Fibroblast of the aortic adventitia (primary cell): ENCODE measurements at places on chromosomes 1 and 21. TPM values are rescaled to one million over a fixed set of nuclear protein-coding genes. Genes with fewer than 3 reads are reported as not detected.

The OR2T11 gene
- total RNA-seq: not detected in 2 replicates

DNA sequence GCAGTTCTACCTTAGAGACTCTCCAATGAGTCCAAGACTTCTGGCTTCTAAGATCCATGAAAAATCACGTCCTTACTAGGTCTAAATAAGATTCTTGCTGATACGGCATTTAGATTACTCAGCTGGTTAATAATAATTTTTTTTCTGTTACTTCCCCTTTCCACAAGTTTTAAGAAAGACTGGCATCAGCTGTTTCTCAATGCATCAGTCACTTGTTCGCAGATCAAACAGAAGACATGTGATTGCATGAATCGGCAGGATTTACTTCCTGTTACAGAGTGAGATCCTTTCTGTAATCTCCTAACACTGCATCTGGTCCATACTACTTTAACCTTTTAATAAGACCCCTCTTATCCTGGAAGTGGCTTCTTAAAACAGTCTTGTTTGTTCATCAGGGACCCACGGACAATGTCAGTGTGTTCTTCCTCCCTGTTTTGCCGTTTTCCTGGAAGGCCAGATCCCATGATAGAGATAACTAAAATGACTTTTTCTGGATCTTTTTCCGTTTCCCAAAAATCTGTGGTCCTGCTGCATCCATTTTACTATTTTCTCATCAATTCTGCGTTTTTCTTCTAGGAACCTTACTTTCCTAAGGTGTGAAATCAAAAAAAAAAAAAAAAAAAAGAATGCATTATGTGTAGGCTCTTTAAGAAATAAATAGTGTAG, 6.1 kb downstream of the NPL start:
- DNase-seq: no peak

GRCh38 chr1:65174585-65174984, 26.6 kb downstream of the AK4 start:
- peak; percentile 94 for DNase-seq

- DNase-seq: no peak
Observed at GRCh38 chr1:47207803-47208373, 18.1 kb upstream of the PDZK1IP1 start.
